Fibroblast of lung (primary cell): ENCODE measurements at places on chromosomes 4 and X. TPM values are rescaled to one million over a fixed set of nuclear protein-coding genes. Genes with fewer than 3 reads are reported as not detected.

GABRG1 gene
- not detected in 2 replicates for polyA plus RNA-seq

GRCh38 chr4:20509315-20509714 is 190.9 kb upstream of the PACRGL start:
- DNase-seq = no peak

DNA sequence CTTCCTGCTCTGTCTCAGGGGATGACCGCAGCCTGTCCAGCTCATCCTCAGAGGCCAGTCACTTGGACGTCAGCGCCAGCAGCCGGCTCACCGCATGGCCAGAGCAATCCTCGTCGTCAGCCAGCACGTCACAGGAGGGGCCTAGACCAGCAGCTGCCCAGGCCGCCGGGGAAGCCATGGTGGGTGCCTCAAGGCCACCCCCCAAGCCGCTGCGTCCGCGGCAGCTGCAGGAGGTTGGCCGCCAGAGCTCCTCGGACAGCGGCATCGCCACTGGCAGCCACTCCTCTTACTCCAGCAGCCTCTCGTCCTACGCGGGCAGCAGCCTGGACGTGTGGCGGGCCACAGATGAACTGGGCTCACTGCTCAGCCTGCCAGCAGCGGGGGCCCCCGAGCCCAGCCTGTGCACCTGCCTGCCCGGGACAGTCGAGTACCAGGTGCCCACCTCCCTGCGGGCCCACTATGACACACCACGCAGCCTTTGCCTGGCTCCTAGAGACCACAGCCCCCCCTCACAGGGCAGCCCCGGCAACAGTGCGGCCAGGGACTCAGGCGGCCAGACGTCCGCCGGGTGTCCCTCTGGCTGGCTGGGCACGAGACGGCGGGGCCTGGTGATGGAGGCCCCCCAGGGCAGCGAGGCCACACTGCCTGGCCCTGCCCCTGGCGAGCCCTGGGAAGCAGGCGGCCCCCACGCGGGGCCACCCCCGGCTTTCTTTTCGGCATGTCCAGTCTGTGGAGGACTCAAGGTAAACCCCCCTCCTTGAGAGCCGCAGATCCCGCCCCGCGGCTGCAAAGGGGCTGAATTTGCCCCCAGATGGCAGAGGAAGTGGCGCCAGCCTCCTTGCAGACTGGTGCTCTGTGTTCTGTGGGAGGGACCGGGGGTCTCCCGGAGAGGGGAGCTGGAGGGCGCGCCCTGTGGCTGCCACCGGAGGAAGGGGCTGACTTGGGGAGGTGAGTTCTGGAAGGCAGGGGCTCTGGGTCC is 29.9 kb downstream of the DOK7 start:
- peak; percentile 27 for DNase-seq

TMEM150C gene
- polyA plus RNA-seq = 0.21 and 0.24 TPM in 2 replicates

DNA sequence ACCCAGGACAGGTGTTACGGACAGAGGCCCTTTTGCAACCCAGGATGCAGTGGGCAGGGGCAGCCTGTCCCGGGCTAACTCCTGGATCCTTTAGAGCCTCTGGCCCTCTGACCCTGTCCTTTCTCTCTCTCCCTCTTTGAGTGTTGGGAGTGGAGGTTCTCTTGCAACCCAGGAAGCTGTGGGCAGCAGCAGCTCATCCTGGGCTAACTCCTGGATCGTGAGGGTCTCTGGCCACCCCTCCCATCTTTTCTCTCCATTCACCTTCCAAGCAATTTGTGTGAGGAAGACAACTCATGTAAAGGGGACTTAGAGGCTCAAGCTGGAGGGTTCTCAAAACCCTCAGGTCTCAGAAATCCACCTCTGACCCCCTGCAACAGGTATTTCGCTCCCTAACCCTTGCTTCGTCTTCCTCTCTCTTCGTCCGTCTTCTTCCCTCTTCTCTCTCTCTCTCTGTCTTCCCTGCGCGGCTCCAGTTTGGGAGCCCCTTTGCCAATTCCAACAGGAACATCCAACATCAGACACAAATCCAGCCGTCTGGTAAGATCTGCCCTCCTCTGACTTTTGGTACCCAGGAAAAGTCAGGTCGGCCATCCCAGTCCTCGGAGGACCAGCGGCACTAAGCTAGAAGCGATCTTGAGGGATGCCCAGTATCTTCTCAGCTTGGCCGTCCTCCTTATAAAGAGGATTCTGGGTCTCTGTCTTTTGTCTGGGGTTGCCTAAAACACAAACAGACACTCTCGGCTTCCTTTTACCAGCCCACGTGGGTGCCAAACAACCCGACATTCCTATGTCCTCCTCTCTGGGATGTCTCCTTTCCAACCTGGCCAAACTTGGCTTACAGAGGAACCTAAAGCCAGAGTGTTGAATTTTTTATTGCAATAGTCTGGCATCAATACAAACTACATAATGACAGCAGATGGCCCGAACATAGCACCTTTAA is 7.9 kb downstream of the ASMTL start:
- DNase-seq = no peak
